ENCODE measurements at places on chromosomes 12 and 14.

DNA sequence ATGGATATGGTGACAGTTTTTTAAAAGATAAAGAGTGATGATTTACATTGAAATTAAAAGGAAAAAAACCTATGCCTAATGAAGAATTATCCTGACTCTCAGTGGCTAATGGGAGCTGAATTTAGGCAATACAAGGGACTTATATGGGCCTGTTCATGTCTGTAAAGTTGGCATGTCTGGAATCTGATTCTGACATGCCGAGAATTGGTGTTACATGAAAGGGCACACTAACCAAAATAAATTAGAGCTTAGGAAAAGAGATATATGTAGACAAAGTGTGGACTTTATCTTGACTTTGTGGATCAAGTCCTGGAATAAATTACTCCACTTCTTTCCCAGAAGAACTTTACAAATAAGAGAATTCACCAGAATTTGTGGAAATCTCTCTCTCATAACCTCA is 1.1 kb downstream of the TDG start:
- DNase-seq = no peak

DNA sequence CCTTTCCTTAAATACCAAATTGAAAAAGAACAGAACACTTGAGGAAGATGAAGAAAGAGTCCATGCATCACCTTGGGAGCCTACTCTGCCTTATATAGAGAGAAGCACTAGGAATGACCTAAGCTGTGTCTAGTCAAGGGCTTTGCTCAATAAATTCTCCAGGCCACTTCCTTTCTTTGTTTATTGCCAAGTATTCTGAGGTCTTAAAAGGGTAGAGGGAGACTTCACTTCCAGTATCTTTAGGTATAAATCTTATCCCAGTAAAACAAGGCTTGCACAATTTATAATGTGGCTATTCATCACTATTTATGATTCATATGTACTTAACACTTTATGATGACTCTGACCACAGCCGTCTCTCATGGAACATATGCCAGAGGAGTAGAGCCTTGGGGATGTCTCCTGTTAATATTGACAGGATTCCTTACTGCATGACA is 85.1 kb upstream of the ARHGAP5 start:
- DNase-seq = no peak

GRCh38 chr12:132572106-132572505 is 38.3 kb downstream of the LRCOL1 start:
- peak; percentile 64 for DNase-seq

GRCh38 chr12:29088611-29089219 is 60.4 kb upstream of the FAR2 start:
- DNase-seq = no peak

- no peak for DNase-seq
Observed at GRCh38 chr14:34843011-34843554, 32.1 kb downstream of the BAZ1A start.

DNA sequence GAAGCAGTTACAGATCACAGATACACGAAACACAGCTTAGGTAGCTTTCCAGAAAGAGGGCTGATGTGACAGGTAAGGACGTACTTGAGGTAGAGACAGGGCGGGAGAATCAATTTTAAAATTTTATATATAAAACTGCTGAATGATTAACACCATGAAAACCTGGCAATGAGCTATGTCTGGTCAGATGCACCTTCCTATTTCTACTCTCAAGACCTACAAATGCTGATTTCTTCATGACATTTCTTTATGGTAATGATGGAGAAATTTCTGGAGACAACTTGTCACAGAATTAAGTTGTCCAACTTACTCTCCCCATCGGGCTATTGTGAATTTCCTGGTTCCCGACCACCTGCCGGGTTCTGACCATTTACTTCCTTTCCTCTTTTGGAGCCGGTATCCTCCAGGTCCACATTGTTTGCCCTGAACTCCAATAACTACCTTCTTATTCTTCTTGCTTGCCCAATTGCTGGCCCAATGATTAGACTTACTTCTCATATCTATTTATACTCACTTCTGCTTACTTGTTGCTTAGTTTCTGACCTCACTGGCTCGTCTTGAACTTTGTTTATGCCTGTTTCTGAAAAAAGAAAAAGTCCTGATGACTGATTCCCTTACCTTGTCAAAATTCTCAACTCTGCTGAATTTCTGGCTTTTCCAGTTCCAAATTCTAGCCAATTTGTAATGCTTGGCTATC is 12.8 kb upstream of the ATP2B1 start:
- no peak for DNase-seq

DNA sequence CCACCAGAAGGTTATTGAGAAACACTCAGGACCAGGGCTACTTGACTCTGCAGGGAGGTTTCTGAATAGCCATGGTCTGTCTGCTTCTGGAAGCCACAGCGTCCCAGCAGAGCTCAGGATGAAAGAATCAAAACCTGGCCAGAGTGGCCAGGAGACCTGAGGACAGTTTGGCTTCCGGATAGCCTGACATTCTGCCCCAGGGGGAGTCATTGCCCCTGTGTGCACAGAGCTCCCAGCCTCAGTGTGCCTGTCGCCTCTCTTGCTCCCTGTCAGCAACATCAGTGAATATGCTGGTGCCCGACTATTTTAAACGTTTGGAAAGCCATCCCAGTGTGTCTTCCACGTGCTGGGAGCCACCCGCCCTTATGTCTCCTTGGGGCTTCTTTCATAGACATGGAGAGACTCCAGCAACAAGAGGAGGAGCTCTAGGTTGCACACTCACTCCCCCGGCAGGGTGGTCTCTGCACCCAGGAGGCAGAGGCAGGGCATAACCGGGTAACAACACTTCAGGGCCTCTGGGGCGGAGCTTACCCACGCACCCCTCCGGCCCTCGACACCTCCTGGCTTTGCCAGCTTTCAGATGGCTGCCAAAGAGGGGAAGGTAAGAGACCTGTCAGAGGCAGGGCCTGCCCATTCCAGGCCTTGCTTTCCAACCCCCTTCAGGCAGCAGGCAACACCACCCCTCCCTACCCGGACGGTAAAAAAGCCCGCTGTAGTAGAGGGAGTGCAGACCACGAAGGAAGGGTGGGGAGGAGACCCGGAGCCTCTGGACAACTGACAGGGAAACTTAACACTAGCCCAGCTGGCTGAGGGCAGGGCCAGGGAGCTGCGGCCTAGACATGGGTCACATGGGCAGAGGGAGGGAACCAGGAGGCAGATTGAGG is 19.0 kb upstream of the SLC6A12 start:
- DNase-seq = no peak

GRCh38 chr12:3046441-3047200 is 30.6 kb upstream of the TSPAN9 start:
- DNase-seq = no peak

GRCh38 chr12:117388951-117389446 is 27.6 kb upstream of the NOS1 start:
- DNase-seq = no peak

- DNase-seq = no peak
Observed at GRCh38 chr14:105060751-105061427, 4.3 kb downstream of the GPR132 start.

GRCh38 chr14:37469650-37470049 is 125.4 kb downstream of the FOXA1 start:
- no peak for DNase-seq

- DNase-seq = no peak
Observed at GRCh38 chr12:87038098-87038497, 781.9 kb upstream of the MGAT4C start.

- DNase-seq = no peak
Observed at GRCh38 chr12:94873734-94874517, 129.6 kb downstream of the NDUFA12 start.

GRCh38 chr12:96190413-96191108 is 3.6 kb upstream of the ELK3 start:
- DNase-seq = no peak

GRCh38 chr14:61217516-61217915 is 63.6 kb downstream of the TMEM30B start:
- DNase-seq = no peak

DNA sequence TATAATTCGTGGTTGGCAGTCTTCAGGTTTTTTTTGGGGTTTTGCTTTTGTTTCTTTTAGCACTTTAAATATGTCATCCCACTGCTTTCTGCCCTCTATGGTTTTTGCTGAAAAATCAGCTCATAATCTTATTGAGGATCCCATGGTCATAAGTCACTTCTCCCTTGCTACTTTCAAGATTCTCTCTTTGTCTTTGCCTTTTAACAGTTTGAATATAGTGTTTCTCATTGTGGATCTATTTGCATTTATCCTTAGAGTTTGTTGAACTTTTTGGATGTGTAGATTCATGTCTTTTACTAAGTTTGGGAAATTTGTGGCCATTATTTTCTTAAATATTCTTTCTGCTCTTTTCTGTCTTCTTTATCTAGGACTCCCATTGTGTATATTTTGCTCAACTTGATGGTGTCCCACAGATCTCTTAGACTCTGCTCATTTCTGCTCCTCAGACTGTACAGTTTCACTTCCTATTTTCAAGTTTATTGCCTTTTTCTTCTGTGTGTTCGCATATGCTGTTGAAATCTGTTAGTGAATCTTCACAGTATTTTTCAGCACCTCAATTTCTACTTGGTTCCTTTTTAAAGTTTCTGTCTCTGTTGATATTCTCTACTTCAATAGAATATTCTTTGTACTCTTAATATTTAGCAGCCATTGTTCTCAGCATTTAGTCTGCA is 70.8 kb downstream of the WNK1 start:
- no peak for DNase-seq

GRCh38 chr14:51697848-51698247 is 46.1 kb downstream of the FRMD6 start:
- no peak for DNase-seq

DNA sequence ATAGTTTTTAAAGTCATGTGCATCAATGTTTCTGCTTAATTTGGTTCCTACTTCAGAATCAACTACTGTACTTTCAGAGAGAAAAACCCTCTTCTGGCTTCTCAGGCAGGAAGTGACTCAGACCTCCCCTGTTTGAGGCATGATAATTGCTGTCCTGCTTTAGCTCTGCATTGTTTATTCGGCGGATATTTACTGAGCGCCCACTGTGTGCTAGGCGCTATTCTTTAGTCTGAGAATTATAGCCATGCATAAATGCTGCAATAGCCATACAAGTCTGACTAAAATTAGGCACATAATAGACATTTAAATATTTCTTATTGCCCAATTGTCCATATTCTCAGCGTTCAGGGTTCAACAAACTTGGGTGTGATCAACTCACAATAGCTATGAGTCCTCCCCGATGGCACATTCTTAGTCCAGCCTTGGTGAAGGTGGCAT is 6.1 kb upstream of the AMIGO2 start:
- peak; percentile 51 for DNase-seq
